COR-L47 (cell line): ENCODE measurements at places on chromosomes 12 and 14.

GRCh38 chr12:64218597-64218996 is 3.5 kb downstream of the KICS2 start:
- DNase-seq, result no peak

GRCh38 chr14:67666750-67667449 is 7.5 kb downstream of the VTI1B start:
- peak; percentile 4 for DNase-seq

DNA sequence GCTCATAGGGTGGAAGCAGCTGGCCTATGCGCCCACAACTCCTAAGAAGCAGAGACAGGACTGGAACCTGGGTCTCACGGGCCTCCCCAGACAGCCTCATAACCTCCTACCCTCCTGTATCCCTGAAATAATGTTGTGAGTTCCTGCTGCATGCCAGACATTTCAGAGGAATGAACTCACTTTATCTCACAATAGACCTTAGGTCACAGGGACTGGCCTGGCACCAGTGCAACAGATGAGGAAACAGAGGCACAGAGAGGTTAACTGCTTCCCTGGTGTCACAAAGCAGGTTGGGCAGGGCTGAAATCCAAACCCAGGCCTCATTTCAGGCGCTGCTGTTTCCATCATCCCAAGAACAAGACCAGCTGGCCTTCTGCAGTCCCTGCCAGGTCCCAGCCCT is 5.3 kb downstream of the PHETA1 start:
- DNase-seq, result no peak

DNA sequence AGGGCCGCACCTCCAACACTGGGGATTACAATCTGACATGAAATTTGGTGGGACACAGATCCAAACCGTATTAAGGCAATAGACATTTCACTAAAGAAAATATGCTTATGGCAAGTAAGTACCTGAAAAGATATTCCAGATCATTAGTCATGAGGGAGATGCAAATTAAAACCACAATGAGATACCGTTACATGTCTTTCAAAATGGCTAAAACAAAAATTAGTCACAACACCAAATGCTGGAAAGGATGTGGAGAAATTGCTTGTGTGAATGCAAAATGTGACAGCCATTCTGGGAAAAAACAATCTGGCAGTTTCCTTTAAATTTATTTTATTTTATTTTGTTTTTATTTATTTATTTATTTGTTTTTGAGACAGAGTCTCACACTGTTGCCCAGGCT is 82.3 kb upstream of the PTGDR start:
- no peak for DNase-seq

- no peak for DNase-seq
These were observed 55.8 kb downstream of the CMAS start for GRCh38 chr12:22101749-22102243.

GRCh38 chr14:84250893-84251292 is 1279.1 kb upstream of the FLRT2 start:
- peak; percentile 5 for DNase-seq

DNA sequence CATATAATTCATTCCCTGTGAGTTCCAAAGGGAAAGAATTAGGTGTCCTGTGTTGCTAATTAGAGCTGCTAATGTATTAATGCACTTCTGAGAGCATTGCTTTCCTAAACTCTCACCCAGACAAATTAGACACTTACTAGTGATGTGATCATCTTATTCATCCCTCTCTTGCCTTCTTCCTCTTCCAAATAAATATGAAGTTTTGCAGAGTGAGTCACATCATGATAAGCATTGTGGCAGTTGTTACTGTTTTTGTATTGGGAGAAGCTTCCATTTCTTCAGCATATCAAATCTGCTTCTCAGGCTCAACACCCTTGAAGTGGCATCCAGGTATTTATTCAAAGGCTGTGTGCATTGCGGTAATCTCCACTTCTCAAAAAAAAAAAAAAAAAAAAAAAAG is 37.3 kb upstream of the E2F7 start:
- DNase-seq, result no peak

GRCh38 chr14:53979747-53980642 is 23.4 kb upstream of the BMP4 start:
- DNase-seq, result no peak

DNA sequence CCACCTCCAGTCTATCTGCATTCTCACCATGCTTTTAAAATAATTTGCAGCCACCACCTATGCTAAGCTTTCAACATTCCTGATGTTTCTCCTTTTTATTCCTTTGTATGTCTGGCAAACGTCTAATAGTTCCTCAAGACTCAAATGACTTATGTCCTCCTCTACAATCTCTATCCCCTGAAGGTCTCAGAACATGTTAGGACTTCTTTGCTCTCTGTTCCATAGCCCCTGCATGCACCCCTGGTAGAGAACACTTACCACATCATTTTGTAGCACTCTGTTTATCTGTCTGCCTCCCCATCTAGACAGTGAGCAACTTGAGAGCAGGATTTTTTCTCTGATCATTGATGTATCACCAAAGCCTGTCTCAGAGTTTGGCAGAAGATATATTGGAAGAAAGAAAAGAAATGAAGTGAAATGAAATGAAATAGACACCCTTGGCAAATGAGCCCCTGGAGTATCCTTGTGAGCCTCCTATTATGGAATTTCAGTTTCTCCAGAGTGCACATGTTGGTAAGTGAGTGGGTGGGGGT is 1231.2 kb upstream of the FLRT2 start:
- DNase-seq, result no peak

DNA sequence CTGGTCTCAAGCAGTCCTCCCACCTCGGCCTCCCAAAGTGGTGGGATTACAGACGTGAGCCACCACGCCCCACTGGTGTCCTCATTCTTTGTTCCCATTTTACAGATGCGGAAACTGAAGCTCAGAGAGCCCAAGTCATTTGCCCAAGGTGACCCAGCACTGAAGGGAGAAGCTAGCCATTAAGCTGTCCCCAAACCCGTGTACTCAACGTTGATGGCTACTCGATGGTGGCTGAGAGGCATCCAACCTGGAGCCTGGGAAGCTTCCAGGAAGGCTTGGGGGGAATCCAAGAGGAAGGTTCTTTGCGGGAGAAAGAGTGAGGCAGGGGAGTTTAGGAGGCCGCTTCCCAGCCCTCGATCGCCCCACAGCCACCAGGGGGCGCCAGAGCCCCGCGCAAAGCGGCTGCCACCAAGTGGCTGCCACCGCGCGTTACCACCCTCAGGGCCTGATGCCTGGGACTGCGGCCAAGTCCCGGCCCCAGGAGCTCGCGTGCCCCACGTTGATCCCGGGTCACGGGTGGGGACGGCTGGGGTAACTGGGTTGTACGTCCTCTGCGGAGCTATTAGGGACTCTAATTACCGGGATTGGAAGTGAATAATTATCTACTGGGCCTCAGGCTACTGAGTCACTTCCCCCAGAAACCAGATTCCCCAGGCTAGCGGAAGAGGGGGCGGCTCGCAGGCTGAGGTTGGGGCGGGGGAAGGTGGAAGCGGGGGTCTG is 8.8 kb upstream of the SH2B3 start:
- DNase-seq, result peak; percentile 78

DNA sequence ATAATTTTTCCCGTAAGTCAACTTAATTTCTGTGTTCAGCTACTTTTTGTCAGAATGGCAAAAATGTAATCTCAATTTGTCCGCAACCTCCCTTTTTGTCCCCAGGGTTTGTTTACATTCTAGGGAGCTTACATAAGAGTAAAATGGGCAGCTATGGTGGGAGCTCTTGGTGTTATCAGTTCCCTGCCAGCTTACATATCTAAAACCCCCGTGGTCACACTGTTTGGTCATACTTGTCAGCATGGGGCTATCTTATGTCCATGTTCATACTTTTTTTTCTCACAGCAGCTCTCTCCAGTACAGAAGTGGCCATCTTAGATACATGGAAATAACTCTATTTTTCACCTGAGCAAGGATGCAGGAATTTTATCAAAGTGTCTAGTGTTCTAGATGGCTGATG is 16.7 kb downstream of the SLCO1C1 start:
- DNase-seq, result no peak

DNA sequence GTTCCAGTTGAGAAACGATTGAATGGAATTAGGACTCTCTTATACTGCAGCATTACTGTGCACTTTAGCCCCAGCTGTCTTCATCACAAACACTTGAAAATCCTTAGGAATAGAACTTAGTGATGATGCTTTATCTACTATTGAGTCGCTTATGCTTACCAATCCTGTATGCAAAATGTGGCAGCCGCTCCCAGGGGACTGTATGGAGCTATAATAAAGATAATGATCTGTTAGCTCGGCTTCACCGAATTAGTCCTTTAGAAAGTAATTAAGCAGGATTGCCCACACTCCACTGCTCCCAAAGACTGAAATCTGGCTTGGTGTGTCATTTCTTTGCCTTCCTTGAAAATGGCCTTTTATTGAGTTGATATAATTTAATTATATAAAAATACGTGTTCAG is 10.6 kb downstream of the EML1 start:
- DNase-seq, result peak; percentile 80

GRCh38 chr12:110037315-110037714 is 11.0 kb downstream of the C12orf76 start:
- no peak for DNase-seq

GRCh38 chr14:69620211-69620611 is 8.8 kb downstream of the SUSD6 start:
- DNase-seq, result no peak

- no peak for DNase-seq
These were observed 221.3 kb downstream of the ANO2 start for GRCh38 chr12:5723711-5724252.

DNA sequence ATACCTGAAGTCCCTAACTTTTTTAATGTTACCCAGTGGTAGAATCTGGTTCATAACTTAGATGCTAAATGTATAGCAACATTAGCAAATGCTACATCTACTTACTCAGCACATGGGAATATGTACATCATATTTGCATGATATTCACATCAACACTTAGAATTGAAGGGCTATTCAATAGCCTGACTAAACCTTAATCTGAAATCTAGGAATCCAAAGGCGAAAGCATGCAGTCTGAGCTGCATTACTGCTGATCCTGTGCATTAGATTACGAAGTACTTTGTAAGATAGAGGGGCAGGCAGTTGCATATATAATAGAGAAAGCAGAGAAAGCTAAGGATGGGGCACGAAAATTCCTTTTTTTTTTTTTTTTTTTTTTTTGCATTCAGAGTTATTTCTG is 40.4 kb downstream of the SLC38A4 start:
- DNase-seq, result no peak

- DNase-seq, result no peak
These were observed 80.4 kb upstream of the EEA1 start for GRCh38 chr12:93009533-93009932.

DNA sequence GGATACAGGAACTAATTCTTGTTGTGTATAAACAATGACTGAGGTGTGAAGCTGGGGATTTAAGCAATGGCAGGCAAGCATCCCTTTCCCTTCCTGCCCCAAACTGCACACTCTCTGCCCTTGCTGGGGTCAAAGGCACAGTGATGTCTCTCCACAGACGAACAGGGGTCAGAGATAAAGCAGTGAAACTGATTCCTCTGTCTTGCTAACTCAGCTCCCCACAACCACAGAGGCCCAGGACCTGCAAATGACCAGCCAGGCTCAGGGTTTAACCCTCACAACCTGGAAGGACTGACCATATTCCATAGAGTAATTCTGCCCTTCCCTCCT is 67.2 kb downstream of the CCDC88C start:
- DNase-seq, result no peak

DNA sequence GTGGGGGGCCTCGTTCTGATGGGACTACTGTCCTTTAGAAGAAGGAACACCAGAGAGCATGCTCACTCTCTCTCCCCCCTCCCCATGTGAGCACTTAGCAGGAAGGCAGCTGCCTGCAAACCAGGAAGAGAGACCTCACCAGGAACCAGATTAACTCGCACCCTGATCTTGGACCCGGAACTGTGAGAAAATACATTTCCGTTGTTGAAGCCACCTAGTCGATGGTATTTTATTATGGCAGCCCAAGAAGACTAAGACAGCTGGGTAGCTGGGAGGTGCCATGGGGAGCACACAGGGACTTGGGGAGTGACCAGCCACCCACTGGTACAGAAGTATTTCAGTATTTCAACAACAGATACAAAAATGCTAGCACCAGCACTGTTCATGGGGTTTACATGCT is 59.0 kb downstream of the VCPKMT start:
- no peak for DNase-seq

- DNase-seq, result peak; percentile 56
These were observed 35.1 kb downstream of the TMBIM6 start for GRCh38 chr12:49776413-49776812.

- no peak for DNase-seq
These were observed 17.9 kb upstream of the PLEKHG6 start for GRCh38 chr12:6292606-6293005.

GRCh38 chr12:66237505-66238175 is 48.6 kb downstream of the IRAK3 start:
- DNase-seq, result no peak

- DNase-seq, result no peak
These were observed 3.0 kb downstream of the GALNT6 start for GRCh38 chr12:51388069-51388799.

DNA sequence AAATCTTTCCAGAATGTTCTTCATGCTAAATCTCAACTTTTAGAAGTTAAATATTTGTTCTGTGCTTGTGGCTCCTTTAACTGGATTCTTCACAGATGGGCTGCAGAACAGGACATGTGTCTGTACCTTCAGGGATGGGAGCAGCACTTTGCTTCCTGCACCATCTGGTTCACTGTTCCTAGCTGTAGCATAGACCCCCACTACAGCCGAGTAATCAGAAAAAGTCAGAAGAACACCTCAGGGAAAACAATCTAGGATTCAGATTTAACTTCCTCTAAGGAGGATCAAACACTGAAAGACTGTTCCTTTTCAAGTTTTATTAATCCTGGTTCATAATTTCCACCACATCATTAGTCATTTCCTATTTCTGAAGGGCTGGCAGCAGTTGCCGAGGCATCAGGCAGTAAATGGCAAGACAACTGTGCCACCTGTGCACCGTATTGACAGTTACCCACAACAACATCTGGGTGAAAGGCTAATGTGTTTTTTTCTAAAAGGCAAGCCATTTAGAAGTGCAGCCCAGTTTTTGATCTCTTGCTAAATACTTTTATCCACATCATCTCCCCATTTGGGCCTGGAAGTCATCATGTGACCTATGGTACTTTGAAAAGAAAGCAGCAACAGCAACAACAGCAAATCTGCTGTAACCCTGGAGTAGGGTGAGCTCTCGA is 212.8 kb upstream of the BMP4 start:
- DNase-seq, result no peak

DNA sequence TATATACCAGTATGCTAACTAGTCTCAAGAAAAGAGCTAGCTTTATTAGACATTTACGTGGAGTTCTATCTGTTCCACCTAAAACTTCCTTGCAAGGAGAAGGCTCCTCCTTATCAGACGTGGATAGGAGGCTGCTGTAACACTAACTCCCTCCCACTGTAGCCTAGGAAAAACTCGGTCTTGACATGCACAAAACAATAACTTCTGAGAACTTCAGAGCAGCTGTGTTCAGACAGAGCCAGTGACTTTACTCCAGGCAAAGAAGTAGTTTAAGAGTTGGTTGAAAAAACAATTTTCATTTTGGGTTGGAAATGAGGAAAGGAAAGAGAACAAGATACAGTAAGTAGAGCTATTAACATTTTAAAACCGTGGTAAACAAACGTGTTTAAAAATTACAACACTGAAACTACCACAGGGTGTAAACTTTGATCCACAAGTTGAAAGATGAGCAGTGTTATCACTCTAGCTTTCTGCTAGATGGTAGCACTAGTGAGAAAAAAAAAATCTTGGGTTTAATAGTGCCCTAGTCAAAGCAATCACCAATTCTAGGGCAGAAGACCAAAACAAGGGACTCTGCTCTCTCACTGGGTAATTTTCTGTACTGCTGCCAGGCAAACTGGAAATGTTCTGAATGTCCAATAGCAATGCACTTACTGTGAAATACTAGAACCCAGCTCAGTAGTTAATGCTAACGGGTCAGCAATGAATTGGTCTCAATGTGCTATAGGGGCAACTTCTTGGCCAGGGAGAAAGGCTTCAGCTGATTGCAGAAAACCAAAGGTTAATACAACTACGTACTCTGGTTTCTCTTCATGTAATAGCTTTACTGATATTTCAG is 2.4 kb downstream of the ATF7 start:
- DNase-seq, result no peak
